ENCODE measurements at places on chromosomes 6 and 20.

- no peak for DNase-seq
These were observed 292.2 kb downstream of the PACRG start for GRCh38 chr6:163019926-163020325.

DNA sequence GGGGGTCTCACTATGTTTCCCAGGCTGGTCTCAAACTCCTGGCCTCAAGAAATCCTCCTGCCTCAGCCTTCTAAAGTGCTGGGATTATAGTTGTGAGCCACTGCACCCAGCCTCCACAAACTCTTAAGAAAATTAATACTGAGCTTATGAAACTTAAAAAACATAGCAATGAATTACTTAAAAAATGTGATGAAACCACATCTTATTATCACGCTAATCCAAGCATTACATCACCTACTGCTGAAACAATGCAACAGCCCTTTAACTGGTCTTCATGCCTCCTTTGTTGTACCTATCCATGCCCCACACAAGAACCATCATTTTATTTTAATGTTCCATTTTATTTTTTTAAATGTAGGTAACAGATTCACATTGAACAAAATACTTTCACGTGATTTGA, 24.9 kb downstream of the SESN1 start:
- DNase-seq = peak; percentile 22

GRCh38 chr6:137892271-137892708, 25.2 kb downstream of the TNFAIP3 start:
- peak; percentile 82 for DNase-seq

DNA sequence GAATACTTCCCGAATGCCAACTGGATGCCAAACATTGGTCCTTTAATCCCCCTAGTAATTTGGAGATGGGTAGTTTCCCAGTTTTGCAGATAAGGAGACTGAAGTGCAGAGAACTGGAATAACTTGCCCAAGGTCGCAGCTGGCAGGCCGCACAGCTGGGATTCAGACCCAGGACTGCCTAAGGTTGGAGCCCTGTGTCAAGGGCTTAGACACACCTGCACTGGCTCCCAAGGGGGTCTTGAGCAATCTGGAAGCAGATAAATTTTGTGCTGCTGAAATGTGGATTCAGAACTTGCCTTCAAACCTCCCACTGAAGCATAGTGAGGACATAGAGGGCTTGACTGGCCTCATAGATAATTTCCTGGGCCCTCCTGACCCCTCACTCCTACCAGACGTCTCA, 30.5 kb downstream of the FOXP4 start:
- no peak for DNase-seq

GRCh38 chr20:42376131-42376530, 758.0 kb upstream of the CHD6 start:
- no peak for DNase-seq

DNA sequence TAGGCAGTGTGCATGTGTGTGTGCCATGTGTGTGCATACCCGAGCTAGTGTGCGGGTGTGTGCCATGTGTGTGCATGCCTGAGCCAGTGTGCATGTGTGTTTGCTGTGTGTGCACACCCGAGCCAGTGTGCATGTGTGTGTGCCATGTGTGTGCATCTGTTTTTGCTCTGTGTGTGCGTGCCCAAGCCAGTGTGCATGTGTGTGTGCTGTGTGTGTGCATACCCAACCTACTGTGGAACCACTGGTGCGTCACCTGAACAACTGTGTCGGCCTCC, 5.7 kb downstream of the RBBP8NL start:
- DNase-seq = no peak

- no peak for DNase-seq
These were observed 1.3 kb upstream of the HLA-A start for GRCh38 chr6:29941016-29941415.

DNA sequence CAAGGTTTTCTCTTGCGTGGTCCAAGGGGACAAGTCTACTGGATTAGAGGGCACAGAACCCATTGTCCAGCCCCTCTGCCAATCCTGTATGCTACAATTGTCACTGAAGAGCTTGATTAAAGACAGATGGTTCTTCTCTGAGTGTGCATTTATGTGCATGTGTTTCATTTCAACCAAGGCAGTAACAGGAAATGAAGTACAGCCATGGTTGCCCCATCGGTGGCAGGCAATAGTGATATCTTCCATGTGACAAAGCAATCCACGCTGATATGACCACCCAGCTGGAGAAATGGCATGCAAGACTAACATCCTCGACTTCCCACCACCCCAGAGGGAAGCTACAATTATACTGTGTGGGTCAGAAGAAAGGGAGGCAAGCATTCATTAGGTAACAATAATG, 85.5 kb downstream of the UNC5CL start:
- DNase-seq = peak; percentile 58

DNA sequence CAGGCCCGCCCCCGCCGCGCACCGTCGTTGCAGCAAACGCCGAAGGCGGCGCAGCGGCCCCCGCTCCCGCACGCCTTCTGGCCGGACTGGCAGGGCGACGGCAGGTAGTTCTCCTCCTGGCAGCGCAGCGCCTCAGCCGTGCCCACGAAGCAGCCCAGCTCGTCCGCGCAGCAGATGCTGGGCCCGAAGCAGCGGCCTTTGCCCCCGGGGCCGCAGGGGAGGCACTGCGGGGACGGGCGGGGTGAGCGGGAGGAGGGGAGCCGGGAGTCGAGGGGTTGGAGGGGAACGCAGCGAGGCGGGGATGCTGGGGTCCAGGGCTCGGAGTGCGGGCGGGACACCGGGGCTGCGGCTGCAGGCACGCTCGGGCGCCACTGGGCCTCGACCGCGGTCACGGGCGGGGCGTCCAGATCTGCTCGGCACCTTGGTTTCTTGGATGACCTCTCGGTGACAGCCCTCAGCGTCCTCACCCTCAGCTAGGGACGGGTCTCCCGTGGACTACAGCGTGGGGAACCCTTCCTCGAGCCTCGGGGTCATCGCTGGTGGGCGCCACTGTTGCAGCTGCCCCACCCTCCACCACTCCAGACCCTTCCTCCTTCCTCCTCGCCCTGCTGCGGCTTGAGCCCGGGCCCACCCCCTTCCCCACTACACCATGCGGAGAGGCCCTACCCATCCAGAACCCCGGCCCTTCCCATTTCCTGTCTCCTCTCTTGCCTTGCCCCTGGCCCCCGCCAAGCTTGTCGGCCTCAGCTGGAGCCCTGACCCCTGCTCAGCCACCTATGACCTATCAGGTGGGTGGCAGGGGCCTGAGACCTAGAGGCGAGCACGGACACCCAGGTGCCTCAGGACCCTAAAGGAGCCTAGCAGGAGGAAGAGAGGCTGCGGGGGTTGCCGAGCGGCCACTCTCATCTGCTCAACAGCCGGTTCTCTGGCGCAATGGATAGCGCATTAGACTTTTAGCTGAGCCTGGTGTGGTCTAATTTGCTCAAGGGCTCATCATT, 1.3 kb downstream of the AVP start:
- no peak for DNase-seq

DNA sequence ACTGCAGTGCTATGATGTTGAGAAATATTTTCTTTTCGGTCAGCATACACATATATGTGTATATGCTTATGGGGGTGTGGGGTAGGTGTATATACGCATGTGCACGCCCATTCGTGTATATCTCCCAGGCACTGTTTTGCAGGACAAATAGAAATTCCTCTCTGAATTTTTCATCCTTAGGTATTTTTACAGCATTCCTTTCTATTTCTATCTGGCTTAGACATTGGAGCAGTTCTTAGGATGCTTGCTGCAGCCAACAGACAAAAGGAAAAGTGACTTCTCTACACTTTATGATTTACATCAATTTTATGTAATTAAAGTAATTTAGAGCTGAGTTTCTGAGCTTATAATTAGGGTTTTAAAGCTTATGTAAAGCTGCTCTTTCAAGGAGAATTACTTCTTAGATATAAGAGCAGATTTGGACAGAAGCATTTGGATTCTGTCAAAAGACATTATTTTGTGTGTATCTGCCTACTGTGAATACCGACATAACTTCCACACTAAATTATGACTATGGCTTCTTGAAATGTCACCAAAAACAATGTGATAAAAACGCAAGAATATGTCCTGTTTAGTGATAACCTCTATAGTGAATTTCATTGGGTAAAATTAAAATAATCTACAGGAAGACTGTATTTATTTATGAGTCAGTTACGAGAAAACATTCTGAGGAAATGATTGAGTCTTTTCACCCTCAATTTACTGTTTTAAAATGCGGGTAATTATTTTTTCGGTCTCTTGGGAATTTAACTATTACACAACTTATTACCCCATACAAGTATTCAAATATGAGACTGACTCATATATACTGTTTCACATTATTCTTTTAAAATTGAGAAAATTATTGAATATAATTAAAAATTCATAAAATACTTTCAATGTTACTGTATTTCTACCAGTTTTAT, 21.3 kb upstream of the CEP43 start:
- peak; percentile 77 for DNase-seq

DNA sequence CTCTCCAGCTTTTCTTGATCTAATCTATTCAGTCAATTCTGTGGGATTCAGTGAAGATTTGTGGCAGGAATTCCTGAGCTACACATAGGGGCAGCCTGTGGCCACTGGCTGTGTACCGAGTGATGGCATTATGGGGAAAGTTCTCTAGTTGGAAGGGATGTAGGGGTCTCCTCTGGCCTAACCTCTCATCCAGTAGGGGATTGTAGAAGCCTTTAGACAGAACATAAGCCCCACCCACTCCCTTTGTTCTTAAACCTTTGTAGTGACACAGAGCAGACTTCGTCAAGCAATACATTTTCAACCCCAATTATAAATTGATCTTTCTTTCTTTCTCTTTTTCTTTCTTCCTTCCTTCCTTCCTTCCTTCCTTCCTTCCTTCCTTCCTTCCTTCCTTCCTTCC, 188.9 kb downstream of the QKI start:
- DNase-seq = no peak

DNA sequence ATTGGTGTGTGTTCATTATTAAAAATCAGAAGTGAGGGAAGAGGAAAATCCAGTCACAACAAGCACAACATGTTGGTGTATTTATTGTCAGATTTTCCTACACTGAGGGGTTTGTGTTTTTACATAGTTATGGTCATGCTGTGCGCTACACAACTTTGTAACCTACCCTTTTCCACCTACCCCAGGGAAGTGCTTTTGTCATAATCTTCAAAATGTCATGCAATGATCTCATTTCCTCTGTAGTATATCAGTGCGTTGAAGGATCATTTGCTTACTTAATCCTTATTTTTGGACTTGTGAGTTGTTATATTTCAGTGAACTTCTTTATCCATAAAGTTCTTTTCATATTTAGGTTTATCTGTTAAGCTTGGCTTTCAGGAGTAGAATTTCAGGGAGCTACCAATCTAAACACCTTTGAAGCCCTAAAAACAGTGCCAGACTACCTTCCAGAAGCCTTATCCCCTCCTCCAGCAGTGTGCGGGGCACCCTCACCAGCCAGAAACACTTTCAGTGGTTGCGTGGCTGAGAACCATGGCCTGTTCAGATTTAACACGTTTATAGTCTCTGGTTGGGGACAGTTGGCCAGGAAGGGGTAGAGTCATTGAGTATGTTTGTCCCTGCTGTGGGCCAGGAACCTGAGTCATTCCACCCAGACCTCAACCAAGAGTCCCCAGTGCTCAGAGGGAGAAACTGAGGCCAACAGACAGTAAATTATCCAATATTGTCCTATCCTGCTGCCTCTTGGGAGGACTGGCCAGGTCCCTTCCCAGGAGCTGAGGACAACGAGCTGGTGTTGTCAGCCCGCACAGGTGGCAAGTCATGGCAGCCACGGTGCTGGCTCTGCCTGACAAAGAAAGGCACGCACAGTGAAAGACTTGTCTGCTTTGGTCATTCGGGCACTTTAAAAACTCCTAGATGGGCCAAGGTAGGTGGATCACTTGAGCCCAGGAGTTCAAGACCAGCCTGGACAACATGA, 40.3 kb downstream of the STK35 start:
- no peak for DNase-seq

DNA sequence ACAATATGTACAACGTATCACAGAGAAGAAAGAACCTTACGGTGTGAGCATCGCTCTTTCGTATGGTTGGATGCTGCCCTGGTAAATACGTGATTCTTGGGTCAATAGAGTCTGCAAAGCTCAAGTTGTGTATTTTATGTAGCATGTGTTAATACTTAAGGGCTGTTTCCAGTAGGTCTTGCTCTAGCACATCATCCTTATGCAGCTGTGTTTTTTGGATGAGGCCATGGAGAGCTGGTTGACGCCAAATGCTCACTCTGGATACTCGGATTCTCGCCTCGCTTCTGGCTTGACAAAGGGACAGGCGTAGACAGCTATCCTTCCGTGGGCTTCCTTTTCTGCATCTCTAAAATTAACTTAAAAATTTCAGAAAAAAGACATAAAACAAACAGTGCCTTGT, 38.9 kb downstream of the SNRNP48 start:
- no peak for DNase-seq

GRCh38 chr6:37222125-37222967, 35.2 kb upstream of the TBC1D22B start:
- peak; percentile 83 for DNase-seq

DNA sequence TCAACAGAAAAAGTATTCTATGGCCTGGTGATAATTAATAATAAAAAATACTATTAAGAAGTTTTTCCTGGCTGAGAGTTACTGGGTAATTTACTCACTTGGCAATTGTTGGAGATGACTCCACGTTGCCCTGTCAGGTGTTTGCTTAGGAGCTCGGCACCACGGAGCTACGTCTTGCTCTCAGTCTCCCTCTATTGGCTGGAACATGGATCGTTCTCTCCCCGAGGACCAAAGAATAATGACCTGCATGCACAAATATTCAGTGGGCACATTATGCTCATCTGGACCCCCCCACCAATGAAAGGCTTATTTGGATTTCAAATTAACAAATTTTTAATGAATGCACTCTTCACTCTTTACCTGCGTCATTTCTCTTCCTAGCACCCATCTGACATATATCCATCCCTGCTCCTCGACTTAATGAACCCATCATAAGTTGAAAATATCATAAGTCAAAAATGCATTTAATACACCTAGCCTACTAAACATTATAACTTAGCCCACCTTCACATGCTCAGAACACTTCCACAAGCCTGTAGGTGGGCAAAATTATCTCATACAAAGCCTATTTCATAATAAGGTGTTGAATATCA, 71.0 kb upstream of the CD83 start:
- peak; percentile 49 for DNase-seq

DNA sequence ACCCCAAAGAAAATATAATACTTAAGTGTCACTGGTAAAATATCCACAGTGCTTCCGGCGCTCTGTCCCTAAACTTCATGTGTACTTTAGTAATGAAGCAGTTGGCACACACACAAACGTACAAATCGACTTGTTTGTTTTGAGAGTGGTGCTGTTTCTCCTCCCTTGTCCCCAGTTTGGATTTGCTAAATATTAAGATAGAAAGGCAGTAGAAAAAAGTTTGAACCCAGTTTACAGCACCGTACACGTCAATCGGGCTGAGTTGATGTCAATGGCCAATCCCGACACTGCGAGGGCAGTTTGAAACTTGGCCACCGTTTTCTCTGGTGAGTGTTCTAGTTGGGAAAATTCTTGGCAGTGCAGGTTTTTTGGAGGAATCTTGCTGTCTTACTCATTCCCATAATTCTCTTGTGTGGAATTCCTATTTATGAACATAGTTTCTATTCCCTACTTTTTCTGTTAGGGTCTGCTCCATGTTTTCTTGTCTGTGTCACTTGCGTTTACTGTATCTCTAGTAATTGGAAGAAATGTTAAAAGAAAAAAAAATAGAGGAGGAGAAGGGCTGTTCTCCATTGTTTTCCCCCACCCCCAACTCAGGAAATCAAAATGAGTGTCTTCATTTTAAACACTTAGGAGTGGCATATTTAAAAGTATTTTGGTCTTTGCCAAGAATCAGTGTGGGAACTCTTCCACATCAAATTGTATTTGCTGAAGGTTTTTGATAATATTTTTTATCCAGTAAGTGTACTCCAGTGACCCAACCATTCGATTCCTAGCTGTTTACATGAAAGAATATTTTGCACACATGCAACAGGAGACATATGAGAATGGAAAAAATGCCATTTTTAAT, 72.3 kb downstream of the OR2B2 start:
- DNase-seq = peak; percentile 90

Measured in fibroblast of skin of scalp (primary cell).